Germinal center (tissue), 1 donor: ENCODE measurements at places on chromosomes 1 and 21.

GRCh38 chr1:20705203-20705755 lies 12.5 kb downstream of the KIF17 start:
- no peak for DNase-seq

DNA sequence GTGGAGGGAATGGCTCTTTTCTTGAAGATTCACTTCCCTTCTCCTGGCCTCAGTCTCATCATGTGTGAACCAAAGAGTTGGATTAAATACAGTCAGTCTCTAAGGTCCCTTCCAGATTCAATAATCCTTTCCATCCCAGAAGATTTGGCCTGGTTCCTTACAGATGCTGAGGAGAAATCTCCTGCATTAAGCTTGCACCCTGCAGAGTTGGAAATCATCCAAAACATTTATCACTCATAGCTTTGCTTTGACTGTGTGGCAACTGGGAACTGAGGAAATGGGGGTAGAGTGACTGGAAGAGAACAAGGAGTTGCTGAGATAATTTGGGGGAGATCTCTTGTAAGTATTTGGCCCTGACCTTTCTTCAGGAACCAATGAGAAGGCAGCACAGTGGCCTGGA lies 220.5 kb upstream of the SGIP1 start:
- DNase-seq, result no peak

DNA sequence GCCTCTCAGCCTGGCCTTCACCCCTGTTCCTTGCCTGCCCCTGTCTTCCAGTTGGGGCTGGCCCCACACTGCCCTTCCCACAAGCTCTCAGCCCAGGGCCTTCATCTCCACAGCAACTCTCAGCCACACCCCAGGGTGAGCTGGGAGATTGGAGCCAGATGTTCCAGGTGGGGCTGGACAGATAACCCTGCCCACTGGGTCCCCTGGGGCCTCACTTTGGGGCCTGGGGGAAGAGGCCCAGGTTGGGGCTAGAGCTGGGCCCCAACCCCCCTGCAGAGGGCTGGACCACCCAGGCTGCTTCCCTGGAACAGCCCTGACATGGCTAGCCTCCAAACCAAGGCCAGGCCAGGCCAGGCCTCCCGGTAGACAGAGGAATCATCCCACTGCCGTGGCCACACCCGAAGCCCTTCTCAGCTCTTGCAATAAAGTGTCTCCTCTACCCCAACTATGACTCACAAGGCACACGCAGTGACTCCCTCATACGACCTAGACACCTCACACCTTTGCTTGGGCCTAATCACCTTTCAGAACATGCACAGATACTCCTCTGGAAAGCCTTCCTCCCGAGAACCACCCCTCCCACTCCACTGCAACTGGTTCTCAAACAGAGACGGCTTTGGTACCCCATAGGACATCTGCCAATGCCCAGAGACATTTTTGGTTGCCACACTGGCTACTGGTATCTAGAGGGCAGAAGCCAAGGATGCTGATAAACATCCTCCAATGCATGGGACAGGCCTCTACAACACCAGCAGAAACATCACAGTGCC lies 22.2 kb downstream of the SLC2A1 start:
- no peak for DNase-seq

DNA sequence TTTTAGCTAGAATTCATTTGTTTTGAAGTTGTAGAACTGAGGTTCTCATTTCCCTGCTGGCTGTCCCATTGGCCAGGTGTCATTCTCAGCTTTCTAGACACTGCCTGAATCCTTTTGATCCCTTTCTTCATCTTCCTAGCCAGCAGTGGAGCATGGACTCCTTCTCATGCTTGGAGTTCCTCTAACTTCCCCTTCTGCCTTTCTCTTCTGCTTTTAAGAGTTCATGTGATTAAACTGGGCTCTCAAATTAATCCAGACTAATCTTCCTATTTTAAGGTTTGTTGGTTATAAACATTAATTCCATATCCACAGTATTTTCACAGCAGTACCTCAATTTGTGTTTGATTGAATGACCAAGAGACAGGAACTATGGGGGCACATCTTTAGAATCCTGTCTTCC lies 52.3 kb downstream of the ADAMTS5 start:
- DNase-seq, result no peak

DNA sequence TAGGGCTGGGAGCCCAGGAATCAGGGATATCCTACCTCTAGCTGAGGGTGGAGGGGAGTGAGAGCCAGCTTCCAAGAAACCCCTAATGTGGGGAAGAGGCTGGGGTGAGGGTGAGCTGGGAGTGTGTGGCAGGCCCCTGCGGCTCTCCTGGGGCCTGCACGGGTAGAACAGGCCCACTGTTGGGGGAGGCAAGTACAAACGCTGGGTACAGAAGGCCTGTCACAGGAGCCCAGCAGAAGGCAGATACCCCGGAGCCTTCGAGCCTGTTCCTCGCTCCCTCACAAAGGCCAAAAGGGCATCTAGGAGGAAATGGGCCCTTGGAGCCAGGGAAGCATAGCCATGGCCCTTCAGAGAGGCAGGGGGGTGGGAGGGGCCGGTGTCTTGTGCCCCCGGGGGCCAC lies 13.7 kb downstream of the CELF3 start:
- DNase-seq, result no peak

GRCh38 chr1:54376430-54377039 lies 29.7 kb downstream of the SSBP3 start:
- peak; percentile 86 for DNase-seq

DNA sequence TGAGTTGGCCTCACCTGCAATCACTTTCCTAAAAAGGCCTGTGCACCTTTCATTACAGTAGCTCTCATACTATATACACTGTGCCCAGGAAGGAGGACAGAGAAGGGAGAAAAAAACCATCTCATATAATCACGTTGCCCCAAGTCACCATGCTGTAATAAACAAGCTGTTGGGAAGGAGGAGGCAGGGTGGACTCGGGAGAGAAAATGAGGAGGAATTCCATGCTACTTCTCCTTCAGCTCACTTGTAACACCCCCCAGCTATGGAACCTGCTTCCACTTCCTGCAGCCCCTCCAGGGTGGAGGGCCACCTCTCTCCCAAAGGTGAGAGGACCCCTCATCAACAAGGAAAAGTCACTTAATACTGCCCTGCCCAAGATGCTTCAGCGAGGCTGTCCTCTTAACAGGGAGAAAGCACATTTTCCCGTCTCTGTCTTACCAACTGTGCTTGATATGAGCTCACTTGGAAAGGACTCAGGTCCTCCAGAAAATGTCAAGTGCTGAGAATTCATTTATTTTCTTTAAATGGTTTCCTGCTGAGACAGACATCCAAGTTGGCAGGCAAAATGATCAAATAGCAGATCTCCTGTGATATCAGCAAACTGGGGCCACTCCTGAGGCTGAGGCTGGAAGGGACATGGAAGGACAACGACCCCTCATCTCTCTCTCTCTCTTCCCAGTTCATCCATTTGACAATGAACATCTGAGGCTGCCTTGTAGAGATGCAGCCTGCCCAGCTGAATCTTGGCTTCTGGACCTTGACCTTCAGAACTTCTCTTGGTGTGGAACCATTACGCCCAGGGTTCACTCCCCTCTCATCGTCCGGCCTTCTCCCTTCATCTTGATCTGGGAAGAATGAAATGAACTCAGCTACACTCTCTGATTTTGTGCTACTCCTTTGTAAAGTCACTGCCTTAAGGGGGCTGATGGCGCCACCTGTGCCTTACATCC lies 54.0 kb downstream of the CAPN9 start:
- no peak for DNase-seq

DNA sequence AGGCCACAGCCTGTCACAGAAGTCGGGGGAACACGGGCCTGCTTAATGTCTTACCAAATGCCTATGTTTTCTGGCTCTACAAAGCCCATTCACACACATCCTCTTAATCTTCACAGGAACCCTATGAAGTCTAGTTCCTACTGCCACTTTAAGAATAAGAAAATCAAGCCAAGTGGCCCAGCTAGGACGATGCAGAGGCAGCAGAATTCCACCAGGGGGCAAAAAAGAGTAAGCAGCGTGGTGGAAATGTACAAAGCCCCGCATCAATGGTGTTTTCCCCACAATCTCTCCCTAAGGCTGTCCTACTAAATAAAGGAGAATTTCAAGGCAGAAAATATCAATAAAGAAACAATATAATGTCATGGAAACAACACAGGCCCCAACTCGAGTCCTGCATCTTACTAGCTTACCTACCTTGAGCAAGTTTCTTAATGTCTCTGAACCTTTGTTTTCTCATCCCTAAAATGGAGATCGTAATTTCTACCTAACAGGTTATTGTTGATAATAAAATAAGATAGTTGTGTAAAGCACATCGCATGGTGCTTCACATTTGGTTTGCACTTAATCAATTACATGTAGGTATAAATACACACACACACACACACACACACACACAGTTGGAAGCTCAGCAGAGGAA lies 21.4 kb downstream of the SEC16B start:
- DNase-seq, result peak; percentile 56

DNA sequence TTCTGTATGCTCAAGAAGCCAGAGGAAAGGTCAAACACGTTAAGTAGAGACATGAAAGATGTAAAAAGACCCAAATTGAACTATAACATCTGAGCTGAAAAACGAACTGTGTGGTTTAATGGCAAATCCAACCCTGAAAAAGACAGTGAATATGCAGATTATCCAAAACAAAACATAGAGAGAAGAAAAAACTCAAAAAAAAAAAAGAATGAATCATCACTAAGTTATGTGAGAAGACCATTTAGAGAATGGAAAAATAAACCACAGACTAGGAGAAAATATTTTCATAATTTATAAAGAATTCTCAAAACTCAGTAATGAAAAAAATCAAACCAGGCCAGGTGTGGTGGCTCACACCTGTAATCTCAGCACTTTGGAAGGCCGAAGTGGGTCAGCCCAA lies 253.3 kb downstream of the PLPP3 start:
- DNase-seq, result no peak

- peak; percentile 13 for DNase-seq
These were observed 108.2 kb downstream of the LTN1 start for GRCh38 chr21:28884481-28884880.

- DNase-seq, result peak; percentile 45
These were observed 411 bp downstream of the FAM229A start for GRCh38 chr1:32361674-32362473.

DNA sequence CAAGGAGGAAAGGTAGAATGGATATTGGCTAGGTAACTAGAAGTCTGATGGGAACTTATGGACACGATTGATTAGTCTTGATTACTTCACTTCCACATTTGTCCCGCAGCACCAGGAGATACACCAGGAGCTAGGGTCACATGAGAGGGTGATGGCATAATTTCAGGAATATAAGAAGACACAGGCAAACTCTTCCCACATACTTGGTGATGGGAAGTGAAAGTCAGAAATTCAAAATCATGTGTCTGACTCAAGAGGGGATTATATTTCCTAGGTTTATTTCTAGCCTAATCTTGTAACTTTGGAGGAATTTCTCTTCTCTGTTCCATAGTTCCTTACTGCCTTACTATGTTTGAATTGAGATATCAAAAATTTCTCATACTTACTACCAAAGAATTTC lies 185.0 kb downstream of the PBX1 start:
- DNase-seq, result no peak

DNA sequence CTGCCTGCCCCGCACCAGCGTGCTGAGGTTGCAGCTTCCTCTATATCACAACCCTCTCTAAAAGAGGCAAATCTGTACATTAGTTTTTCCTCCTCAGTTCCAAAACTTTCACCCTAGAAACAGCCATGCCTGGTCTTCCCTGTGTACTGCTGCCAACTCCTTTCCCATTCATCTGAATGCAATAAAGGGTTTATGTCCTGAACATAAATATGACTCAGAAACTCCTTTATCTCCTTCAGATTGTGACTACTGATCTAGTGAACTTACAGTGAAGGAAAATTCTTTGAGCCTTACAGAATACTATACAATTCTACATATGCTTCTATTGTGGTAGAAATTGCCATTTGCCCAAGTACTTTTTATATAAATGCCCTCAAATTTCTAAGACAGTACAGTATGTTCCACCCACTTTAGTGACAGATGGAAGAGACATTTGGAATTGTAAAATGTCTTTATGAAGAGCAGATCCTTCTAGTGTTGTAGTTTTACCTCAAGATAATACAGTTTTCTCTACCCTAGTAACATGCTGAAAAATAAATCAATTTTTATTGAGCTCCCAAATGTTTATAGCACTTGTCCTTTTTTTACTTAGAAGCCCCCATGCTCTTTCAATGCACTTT lies 345.1 kb upstream of the SNX7 start:
- no peak for DNase-seq

DNA sequence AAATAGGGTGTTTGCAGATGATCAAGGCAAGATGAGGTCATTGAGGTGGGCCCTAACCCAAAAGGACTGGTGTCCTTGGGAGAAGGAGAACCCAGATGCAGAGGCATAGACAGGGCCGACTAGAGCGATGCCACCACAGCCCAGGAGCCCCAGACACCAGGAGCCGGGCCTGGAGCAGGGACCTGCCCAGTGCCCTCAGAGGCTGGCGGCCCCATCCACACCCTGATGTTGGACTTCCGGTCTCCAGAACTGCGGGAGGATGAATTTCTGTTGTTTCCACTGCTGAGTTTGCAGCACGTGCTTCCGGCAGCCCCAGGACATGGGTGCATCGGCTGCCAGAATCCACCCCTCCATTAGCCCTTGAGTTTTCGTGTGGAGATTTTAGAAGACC lies 7.2 kb upstream of the ACTRT2 start:
- no peak for DNase-seq

DNA sequence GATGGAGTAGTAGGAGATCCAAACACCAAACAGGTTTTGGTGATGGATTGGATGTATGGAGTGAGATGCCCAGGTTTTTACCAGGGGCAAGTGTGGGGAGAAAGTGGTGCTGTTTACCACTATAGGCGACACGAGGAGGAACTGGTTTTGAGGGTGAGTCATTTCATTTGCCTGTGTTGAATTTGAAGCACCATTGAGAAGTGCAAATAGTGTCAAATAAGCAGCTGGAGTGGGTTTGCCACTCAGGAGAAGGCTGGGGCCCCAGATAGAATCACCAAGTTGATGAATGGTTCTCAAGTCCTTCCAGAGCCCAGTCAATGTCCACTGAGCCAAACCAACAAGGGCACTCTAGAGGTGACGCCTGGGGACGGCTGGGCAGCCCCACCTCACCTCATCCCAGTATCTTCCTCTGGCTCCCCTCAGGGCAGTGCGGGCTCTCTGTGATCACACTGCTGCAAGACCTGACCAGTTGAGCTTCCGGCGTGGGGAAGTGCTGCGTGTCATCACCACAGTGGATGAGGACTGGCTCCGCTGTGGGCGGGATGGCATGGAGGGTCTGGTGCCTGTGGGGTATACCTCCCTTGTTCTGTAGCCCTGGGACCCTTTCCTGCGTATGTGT lies 9.4 kb downstream of the RUSC1 start:
- DNase-seq, result no peak

DNA sequence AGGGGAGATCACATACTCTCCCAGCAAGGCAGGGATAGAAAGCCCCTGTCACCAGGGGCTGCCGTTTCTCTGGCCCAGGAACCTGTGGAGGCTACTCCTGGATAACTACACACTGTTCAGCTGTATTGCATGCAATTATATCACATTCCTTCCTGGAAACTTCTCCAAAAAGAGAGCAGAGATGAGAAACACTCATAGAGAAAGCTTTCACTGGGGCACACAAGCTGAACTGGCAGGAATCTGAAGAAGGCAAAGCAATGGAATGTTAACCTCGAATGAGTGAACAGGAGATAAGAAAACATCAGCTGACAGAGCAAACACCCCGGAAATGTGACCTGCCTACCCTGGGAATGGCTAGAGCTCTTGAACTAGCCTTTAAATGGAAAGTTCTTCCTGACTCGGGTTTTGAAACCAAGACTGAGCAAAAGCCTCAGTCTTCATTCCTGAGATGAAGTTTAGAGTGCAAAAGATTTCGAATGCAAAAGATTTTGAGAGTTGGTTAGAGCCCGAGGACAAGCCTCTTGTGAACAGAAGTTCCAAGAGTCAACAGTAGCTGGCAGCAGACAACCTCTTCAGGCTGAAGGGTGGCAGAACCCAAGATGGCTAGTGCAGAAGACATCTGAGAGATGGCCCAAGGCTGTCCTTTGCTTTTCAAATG lies 32.3 kb downstream of the CCN1 start:
- DNase-seq, result no peak
